ENCODE measurements at places on chromosomes 6 and 20. TPM values are rescaled to one million over a fixed set of nuclear protein-coding genes. Genes with fewer than 3 reads are reported as not detected.

RFX6 gene
- total RNA-seq = 0.94 TPM

LCA5 gene
- total RNA-seq = 17.7 TPM

PBOV1 gene
- total RNA-seq = not detected

SNAP91 gene
- total RNA-seq = 13.3 TPM

SAPCD1 gene
- 11.6 TPM for total RNA-seq

PRSS35 gene
- 3.4 TPM for total RNA-seq

PDYN gene
- total RNA-seq = 1.6 TPM

LRRC73 gene
- 29.3 TPM for total RNA-seq

LY6G6F gene
- not detected for total RNA-seq

MUCL3 gene
- 0.19 TPM for total RNA-seq

BANF2 gene
- 60.2 TPM for total RNA-seq

VGLL2 gene
- 1.7 TPM for total RNA-seq

MAPK13 gene
- 57.5 TPM for total RNA-seq

GABRR2 gene
- not detected for total RNA-seq

GPLD1 gene
- total RNA-seq = 10.7 TPM

PIGT gene
- total RNA-seq = 115 TPM

MLIP gene
- 0.63 TPM for total RNA-seq

TREM2 gene
- 0.63 TPM for total RNA-seq

CALHM5 gene
- total RNA-seq = 2.0 TPM

OPRM1 gene
- 4.0 TPM for total RNA-seq

PLCB4 gene
- 19.4 TPM for total RNA-seq

BMP2 gene
- total RNA-seq = 3.8 TPM

TRAPPC3L gene
- not detected for total RNA-seq

SLC13A3 gene
- 4.1 TPM for total RNA-seq

OR2B6 gene
- not detected for total RNA-seq

ENPP5 gene
- total RNA-seq = 114 TPM

DEFB124 gene
- total RNA-seq = not detected

RAET1G gene
- not detected for total RNA-seq

SMLR1 gene
- 0.94 TPM for total RNA-seq
